ENCODE measurements at places on chromosomes 4 and X. TPM values are rescaled to one million over a fixed set of nuclear protein-coding genes. Genes with fewer than 3 reads are reported as not detected.

GRCh38 chrX:96703816-96704215 is 19.2 kb downstream of the DIAPH2 start:
- no peaks in the 10 kb centered on the region for H3K27me3 ChIP-seq
- no peaks in the 10 kb centered on the region for H3K36me3 ChIP-seq
- DNase-seq = peak; percentile 2
- H3K4me3 ChIP-seq = no peak overlapping the region
- H3K27ac ChIP-seq = 0 out of 2 replicates have a peak overlapping the region, but pooled peaks have one; percentile 46
- H3K4me1 ChIP-seq = peaks cover 14% of the 10 kb centered on the region

DNA sequence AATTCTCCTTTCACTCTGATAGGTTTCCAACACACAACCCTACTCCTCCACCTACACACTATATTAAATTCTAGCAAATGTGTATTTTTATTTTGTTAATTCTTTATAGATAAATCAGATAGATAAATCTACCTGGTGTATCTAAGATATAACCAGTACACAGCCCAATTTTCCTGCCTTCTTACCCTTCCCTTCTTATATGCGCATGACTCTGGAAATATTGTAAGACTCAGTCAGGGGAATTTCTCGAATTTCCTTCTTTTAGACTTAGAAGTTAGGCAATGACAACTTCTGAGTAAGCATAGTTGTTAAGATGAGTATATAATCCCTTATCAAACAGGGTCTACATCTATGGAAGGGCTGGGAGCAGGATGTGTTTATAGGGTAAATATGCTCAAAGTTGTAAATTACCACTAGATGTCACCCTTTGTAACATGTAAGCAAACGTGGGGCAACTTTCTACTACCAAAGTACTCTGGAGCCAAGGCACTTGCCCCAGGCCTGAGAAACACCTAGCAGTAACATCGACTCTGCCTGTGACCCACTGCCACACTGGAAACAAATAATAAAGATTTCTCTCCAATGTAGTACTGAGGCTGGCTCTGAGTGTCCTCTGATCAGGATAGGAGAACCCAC is 444.7 kb downstream of the IQCM start:
- H3K36me3 ChIP-seq = no peaks in the 10 kb centered on the region
- DNase-seq = peak; percentile 79
- no peak overlapping the region for H3K27ac ChIP-seq
- no peaks in the 10 kb centered on the region for H3K27me3 ChIP-seq
- no peak overlapping the region for H3K4me3 ChIP-seq
- H3K4me1 ChIP-seq = no peaks in the 10 kb centered on the region

DNA sequence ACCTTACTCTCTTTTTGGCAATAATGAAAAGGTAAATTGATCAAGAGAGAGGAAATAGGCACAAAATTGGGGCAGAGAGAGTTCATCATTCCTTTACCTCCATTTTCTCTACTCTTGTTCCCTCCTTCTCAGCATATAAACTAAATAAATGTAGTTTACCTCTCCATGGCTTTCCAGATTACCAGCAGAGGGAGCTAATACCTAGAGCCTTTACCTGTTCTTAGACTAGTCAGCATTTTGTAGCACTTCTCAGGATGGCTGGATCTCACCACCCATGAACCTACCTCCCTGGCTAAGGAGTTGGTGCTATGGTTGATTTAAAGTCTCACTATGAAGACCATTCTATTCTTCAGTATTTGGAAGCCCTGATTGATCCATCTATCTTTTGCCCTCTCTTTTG is 15.7 kb downstream of the OFD1 start:
- H3K4me3 ChIP-seq = no peak overlapping the region
- peaks cover 4% of the 10 kb centered on the region for H3K4me1 ChIP-seq
- no peak overlapping the region for H3K27ac ChIP-seq
- peak; percentile 28 for DNase-seq
- no peaks in the 10 kb centered on the region for H3K36me3 ChIP-seq

SOD3 gene
- total RNA-seq = 3.8 TPM

DNA sequence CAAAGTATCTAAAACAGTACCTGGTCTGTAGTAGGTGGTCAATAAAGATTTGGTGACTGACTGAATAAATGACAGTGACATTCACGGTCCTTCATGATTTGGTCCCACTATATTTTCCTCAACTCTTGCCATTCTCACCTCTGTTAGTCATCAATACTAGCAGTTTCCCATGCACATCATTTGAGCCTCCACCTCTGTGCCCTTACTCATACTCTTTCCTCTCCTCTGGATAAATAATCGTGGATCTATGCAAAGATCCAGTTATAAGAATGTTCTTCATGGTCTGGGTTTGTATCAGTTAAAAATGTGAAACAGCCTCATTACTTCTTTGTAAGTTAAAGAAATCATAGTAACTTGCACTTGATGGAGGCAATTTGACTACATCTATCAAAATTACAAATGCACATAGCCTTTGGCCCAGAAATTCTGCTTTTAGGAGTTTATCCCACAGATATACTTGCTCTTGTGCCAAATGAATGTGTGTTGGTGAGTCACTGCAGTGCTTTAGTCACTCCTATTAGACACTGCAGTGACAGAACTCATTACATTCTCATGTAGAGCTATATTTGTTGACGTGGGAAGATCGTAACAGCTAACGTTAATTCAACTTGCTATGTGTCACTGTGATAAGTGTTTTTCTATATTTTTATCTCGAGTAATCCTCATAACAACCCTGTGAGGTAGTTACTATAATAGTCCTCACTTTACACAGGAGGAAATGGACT is 121.9 kb upstream of the SMIM10 start:
- H3K36me3 ChIP-seq = no peaks in the 10 kb centered on the region
- H3K4me3 ChIP-seq = no peak overlapping the region
- DNase-seq = peak; percentile 89

SLC26A1 gene
- total RNA-seq = 0.22 TPM

OTUD6A gene
- total RNA-seq = not detected

PRICKLE3 gene
- total RNA-seq = 10.8 TPM

DNA sequence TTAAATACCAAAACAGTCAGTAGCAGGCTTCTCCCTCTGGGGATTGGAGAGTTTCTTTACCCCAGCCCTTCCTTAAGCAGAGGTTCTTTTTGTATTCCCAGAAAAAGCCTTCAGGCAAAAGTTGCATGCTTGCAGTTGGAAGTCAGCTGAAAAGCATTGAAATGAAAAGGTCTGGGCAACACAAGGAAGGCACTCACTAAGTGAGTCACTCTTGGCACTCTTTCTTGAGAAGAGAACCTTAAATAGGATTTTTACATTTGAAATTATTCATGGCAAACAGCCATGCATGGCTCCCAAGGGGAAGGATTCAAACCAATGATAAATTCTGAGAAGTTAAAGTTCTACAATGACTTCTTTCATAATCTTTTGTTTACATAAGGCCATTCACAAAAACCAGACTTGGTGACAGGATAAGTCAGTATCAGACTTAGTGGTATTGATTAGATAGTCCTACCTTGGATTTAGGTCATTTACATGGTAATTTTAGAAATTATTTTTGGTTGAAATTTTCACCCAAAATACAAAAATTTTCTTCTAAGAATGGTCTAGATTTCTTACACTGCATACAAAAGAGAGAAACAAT is 2068.9 kb downstream of the PCDH7 start:
- peak; percentile 45 for DNase-seq
- no peaks in the 10 kb centered on the region for H3K4me1 ChIP-seq
- no peaks in the 10 kb centered on the region for H3K27me3 ChIP-seq
- no peaks in the 10 kb centered on the region for H3K36me3 ChIP-seq
- H3K4me3 ChIP-seq = no peak overlapping the region

Data from GM23248 (cell line).